ENCODE measurements at places on chromosomes 4 and X.

DNA sequence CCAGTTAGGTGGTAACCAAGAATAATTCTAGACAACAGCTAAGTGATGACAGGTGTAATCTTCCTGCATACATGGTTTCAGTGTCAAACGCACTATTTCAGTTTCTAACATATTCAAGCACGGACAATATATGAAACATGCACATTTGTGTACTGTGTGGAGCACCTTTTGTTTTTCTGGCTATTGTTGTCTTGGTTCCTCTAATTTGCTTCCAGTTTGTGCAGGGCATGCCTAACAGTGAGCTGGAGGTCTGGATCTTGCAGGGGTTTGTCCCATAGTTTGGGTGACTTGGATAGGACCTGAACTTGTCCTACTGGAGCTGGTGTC is 70.5 kb upstream of the TBC1D9 start:
- DNase-seq: no peak

- no peak for DNase-seq
Measured at GRCh38 chr4:47390428-47391125, 72.9 kb downstream of the COMMD8 start.

DNA sequence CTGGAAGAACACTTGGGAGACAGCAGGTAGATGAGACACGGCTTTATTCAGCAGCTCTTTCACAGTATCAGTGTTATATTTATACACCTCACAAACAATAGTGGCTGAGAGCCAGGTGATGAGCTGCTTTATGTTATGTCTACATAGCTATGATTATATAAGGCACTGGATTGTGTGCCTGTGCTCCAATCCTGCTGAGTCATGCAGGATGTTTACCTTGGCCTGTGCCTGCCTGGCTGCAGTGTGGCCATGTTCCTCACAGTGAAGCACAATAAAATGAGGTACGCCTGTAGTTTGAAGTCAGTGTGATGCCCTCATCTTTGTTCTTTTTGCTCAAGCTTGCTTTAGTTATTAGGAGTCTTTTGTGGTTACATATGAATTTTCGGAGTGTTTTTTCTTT is 31.3 kb downstream of the CXCL13 start:
- no peak for DNase-seq

DNA sequence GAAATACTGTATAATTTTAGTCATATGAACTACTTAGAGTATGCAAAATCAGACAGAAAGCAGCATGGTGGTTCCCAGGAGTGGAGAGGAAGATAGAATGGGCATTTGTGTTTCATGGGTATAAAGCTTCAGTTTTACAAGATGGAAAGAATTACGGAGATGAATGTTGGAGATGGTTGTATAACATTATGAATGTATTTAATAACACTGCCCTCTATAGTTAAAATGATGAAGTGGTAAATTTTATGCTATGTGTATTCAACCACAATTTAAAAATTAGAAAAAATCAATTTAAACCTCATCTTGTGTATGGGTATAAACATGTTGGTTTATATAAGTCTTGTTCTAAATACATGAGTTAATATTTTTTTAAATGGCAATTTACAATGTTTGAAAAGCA is 521.1 kb downstream of the FSTL5 start:
- no peak for DNase-seq

GRCh38 chr4:176753049-176753448 is 39.7 kb downstream of the VEGFC start:
- peak; percentile 60 for DNase-seq

DNA sequence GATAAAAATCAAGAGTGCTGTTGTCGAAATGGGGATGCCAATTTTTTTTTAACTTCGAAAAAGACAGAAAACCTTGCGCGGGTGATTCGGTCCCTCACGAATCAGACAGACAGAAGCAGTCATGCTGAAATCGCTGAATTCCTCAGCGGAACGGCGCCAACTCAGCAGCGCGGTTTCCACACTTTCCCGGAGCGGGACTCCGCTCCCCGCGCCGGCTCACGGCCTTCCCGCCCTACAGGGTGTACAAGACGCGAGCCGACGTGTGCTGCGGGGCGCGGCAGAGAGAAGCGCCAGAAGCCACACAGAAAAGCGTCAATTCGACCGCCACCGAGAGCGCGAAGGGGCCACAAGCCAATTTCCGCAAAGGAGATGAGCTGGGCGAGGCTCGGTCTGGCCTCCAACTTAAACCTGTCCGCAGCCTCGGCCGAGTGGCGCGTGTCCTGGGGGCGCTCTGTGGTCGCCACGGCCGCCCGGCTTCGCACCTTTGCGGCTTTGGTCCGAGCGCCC is 1.3 kb downstream of the NEXMIF start:
- no peak for DNase-seq

DNA sequence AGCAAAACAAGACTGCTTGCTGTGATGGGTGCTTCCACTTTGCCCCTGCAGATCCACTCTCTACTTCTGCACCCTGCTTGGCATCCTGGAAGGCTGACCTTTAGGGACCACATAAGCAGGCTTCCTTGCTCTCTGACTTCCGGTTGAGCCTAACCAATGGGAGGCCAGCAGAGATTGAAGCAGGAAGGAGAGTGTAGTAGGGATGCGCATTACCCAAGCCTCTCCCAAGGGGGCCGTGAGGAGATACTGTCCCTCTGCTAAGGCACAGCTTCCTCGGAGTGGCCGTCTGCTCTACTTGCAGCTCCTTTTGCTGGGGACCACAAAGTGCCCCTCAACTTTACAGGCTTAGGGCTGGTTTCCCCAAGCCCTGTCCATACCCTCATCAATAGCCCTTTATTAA is 624.3 kb upstream of the TENM3 start:
- DNase-seq: no peak

GRCh38 chrX:130841776-130842175 is 61.2 kb downstream of the ENOX2 start:
- DNase-seq: no peak

- peak; percentile 15 for DNase-seq
Measured at GRCh38 chrX:86002076-86002896, 45.1 kb downstream of the CHM start.

- peak; percentile 5 for DNase-seq
Measured at GRCh38 chr4:77773101-77773500, 46.1 kb downstream of the CNOT6L start.

DNA sequence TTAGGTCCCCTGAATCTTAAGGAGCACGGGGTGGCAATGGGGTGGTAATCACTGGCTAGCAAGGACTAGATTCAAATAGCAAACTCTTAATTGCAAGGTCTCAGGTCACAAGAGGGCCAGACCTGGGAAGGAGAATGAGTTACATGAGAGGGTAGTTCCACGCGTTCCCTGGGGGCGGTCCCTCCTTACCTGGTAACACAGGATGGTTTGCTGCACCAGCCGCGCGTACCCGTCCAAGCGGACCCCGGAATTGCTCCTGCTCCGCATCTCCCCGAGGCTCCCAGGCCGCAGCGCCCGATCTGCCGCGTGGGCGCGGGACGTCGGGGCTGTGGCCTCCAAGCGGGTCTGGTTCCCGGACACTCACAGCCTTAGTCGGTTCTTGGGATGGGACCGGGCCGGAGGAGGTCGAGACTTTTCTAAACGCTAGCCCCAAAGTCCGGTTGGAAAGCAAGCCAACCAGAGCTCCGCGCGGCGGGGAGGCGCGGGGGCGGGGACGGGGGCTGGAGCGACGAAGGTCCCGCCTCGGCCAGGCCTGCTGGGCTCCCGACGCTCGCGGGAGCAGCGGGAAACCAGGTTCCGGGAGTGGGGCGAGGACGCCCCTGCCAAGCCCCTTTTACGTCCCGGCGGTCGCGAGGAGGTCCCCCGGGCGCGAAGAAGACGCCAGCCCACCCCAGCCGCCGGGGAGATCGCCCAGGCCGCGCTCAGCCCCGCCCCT is at the start of gene PHKA2:
TSS of gene PHKA2 (minus strand) at position 449 of the 715 bp plus-strand sequence. CDS start at position 267, 182 bp downstream.
- DNase-seq: peak; percentile 71

- peak; percentile 84 for DNase-seq
Measured at GRCh38 chr4:139988863-139989765, 164.9 kb downstream of the MAML3 start.

- DNase-seq: no peak
Measured at GRCh38 chr4:153161226-153161963, 42.8 kb upstream of the TRIM2 start.

GRCh38 chr4:74675673-74676279 is 118.5 kb downstream of the BTC start:
- DNase-seq: peak; percentile 50

DNA sequence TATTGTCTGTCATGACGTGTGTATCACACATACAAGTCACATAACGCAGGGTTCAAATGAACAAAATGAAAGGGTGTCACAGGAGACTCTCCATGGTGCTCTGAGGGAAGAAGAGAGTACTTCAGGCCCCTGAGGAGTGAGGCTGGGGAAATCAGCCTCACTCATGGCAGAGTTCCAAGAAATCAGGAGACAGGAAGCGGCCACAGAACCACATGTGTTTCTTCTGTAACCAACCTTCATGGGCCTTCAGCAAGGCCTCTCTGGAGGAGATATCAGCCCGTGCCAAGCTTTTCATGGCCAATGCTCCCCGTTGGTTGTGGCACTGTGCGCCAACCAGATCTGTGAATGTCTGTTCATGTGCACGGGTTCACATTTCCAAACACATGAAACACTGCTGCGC is 76.0 kb downstream of the NAT8L start:
- peak; percentile 33 for DNase-seq

- DNase-seq: no peak
Measured at GRCh38 chr4:19823781-19824180, 427.9 kb upstream of the SLIT2 start.

GRCh38 chr4:3405176-3405575 is 36.6 kb upstream of the HGFAC start:
- no peak for DNase-seq

DNA sequence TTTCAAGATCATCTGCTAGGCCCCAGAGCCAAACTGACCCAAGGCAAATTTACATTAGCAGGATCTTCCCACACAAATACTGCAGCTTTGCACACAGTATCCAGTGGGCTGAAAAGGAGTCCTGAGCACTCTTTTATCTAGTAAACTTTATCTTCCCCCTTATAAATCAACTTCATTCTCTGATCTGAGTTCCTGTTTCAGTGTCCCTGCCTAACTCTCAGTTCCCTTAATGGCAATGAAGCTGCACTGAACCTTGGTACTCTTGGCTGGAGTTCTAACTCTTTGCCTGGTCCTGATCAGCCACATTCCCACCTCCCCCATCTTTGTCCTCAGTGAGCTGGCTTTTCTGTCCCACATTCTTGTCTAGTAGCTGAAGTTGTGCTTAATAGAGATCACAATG is 37.4 kb downstream of the EDA2R start:
- no peak for DNase-seq

GRCh38 chr4:99696801-99697200 is 39.2 kb upstream of the C4orf54 start:
- no peak for DNase-seq

DNA sequence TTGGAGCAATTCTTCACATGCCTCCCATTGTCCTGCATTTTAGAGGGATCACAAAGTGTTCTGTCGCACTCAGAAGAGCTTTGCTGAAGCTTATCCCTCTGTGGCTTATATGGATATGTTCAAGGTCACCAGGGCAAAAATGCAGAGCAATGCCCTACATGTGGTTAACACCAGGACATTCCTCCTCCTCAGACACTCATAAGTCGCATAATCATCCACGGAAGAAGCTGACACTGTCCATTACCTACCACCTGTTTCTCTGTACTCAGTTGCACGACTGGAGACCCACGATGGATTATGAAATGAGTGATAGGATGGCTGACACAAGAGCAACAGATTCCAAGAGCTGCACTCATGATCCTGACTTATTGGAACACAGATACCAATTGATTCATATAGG is 68.7 kb upstream of the PRDX4 start:
- no peak for DNase-seq

- peak; percentile 99 for DNase-seq
Measured at GRCh38 chr4:127782025-127782274, 172 bp upstream of the HSPA4L start.

- no peak for DNase-seq
Measured at GRCh38 chr4:130698251-130698650, 1602.3 kb downstream of the C4orf33 start.

DNA sequence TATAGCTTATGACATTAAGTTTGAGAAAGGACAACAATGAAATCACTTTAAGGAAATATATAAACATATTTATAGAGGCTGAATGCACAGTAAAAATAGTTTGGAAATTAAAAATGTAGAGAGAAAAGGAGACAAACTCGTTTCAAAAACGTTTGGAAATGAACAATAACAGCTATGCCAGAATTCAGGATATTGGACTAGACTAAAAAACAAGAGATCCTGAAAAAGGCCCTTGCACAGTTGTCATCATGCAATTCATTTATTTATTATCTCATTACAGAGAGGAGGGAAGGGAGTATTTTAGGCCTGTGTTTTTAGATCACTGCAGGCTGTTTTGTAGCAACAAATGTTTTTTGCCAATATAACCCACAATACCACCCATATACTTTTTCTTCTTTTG is 527.2 kb downstream of the ADGRL3 start:
- no peak for DNase-seq

GRCh38 chr4:22478426-22478825 is 37.4 kb downstream of the ADGRA3 start:
- no peak for DNase-seq

DNA sequence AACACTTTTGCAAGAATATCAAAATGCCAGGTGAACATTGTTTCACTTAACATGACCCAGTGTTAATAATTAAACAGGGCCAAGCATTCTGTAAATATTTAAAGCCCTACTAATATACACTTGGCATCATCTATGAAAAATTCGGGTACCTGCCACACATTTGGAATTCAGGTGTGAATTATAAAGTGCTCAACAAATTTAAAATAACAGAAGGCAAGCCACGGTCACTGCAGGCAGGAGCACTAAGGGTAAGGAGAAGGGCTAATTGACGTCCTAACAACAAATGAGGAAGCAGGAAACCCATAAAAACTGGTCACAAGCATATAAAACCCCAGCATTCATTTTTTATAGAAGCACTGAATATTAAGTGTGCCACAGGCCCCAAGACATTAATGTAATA is 43.8 kb upstream of the CPEB2 start:
- DNase-seq: no peak

DNA sequence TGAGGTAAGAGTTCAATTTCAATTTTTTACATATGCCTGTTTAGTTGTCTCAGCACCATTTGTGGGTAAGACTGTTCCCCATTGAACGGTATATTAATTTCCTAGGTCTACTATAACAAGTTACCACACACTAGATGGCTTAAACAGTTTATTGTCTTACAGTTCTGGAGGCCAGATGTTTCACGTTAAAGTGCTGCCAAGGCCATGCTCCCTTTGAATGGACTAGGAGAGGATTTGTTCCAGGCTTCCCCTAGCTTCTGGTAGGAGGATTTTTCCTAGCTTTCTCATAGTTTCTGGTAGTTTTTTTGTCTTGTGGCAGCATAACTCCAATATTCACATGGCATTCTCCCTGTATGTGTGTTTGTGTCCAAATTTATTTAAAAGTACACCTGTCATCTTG is 149.3 kb upstream of the CYSLTR1 start:
- no peak for DNase-seq

DNA sequence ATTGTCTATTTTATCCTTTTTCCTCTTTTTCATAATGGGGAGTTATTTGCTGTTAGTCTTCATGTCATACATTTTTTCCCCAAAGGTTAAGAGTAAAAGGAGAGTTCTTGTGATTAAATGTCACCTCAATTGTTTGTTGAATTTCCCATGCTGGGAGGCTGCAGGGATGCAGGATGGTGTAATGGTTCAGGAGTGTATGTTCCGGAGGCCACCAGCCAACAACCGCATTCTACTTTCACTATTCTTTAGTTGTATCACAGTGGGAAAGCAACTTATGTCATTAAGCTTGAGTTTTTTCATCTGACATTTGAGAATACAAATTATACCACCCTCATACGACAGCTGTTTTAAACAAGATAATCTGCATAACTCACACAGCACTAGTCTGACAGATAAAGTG is 15.4 kb downstream of the AFP start:
- DNase-seq: peak; percentile 20

GRCh38 chrX:124726881-124727280 is 380.5 kb downstream of the SH2D1A start:
- DNase-seq: no peak

All from AG08396 (cell line).